ENCODE measurements at places on chromosomes 5 and 9. TPM values are rescaled to one million over a fixed set of nuclear protein-coding genes. Genes with fewer than 3 reads are reported as not detected.

The DIPK1B gene
- total RNA-seq, result 52.8 TPM

The RIC1 gene
- total RNA-seq, result 27.4 TPM

The SDHA gene
- 47.1 TPM for total RNA-seq

The SLCO6A1 gene
- total RNA-seq, result 0.51 TPM

The AJM1 gene
- not detected for total RNA-seq

The SLC27A4 gene
- total RNA-seq, result 4.4 TPM

The TRPM3 gene
- 37.2 TPM for total RNA-seq

The SLC35D2 gene
- 18.5 TPM for total RNA-seq

The TTC23L gene
- 0.96 TPM for total RNA-seq

The IFNA21 gene
- not detected for total RNA-seq

The STC2 gene
- 25.3 TPM for total RNA-seq

The CIZ1 gene
- total RNA-seq, result 48.8 TPM

The GLT6D1 gene
- total RNA-seq, result 0.80 TPM

The DMRTA1 gene
- total RNA-seq, result 21.3 TPM

The LHX3 gene
- total RNA-seq, result not detected

The CARD9 gene
- total RNA-seq, result not detected

The PRR16 gene
- total RNA-seq, result not detected
